Activated naive CD4-positive, alpha-beta T cell treated with anti-CD3 and anti-CD28 coated beads, Interleukin-2, amount 10 ng/mL, durations not matched to agents 5 hours and 36 hours (primary cell): ENCODE measurements at places on chromosomes 6 and 20. TPM values are rescaled to one million over a fixed set of nuclear protein-coding genes. Genes with fewer than 3 reads are reported as not detected.

Gene CD24
- total RNA-seq: 0.10 TPM

Gene SOX18
- 0.28 TPM for total RNA-seq

Gene TRIM40
- total RNA-seq: not detected

Gene WASF1
- 0.72 TPM for total RNA-seq

Gene NRN1
- total RNA-seq: 16.4 TPM

Gene SASH1
- 0.51 TPM for total RNA-seq

Gene SPTLC3
- total RNA-seq: 0.05 TPM

Gene TINAG
- total RNA-seq: not detected

Gene SLX4IP
- 8.8 TPM for total RNA-seq

Gene PKIB
- total RNA-seq: 0.19 TPM

Gene HLA-DPB1
- total RNA-seq: 19.0 TPM

Gene SNPH
- total RNA-seq: 9.4 TPM

Gene PLEKHG1
- 0.43 TPM for total RNA-seq

Gene SCUBE3
- total RNA-seq: not detected

Gene OTOR
- total RNA-seq: not detected

Gene GRIK2
- not detected for total RNA-seq

Gene LINC00237
- not detected for total RNA-seq

Gene GSTA3
- total RNA-seq: not detected

Gene NOX3
- total RNA-seq: not detected

Gene CFAP206
- not detected for total RNA-seq

Gene HLA-DQB1
- total RNA-seq: 40.9 TPM

Gene ANKRD66
- total RNA-seq: not detected

Gene MCHR2
- not detected for total RNA-seq

Gene TREML2
- 35.3 TPM for total RNA-seq

Gene BTN1A1
- total RNA-seq: not detected

Gene TFAP2C
- not detected for total RNA-seq

Gene UNC93A
- not detected for total RNA-seq

Gene CGA
- total RNA-seq: not detected

Gene GCLC
- 23.5 TPM for total RNA-seq

Gene DLK2
- 0.43 TPM for total RNA-seq

Gene BMP7
- total RNA-seq: not detected

Gene TNF
- 51.3 TPM for total RNA-seq

Gene ZGPAT
- total RNA-seq: 41.1 TPM

Gene CTSA
- total RNA-seq: 56.9 TPM
